Fibroblast of skin of abdomen (primary cell): ENCODE measurements at places on chromosomes 1 and 21.

- DNase-seq = peak; percentile 10
Observed at GRCh38 chr1:57910782-57911181, 486.9 kb upstream of the DAB1 start.

DNA sequence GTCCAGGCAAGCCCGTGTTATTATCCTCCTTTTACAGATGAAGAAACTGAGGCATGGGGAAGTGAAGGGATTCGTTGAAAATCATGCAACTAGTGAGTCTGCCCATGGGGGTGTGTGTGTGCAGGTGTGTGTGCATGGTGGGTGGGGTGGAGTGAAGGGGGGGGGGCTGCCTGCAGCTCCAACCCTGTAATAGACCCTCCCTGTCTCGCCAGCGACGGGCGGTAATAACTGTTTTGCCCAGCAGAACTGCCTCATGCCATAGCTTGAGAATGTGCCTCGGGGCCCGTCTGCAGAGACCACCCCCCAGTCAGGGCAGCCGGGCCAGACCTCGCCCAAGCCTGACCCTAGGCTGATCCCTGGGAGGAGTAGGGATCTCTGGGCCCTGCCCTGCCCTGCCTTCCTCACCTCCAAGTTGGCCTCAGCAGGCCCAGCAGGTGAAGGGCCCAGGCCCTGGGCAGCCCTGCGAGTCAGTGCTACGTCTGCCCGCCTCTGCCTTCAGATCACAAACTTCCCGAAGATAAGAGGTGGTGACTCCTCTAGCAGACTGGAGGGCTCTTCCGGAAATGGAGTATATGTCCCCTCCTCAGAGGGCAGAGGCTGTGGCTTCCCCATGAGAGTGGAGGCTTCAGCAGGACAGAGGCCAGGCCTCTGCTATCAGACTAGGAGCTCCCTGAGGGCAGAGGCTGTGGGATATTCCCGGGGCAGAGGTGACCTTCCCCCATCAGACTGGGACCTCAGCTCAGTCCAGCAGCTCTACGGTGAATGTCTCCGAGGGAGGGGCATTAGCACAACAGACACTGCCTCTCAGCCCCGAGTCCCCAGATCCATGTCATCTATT, 15.7 kb upstream of the EPHA2 start:
- DNase-seq = no peak

DNA sequence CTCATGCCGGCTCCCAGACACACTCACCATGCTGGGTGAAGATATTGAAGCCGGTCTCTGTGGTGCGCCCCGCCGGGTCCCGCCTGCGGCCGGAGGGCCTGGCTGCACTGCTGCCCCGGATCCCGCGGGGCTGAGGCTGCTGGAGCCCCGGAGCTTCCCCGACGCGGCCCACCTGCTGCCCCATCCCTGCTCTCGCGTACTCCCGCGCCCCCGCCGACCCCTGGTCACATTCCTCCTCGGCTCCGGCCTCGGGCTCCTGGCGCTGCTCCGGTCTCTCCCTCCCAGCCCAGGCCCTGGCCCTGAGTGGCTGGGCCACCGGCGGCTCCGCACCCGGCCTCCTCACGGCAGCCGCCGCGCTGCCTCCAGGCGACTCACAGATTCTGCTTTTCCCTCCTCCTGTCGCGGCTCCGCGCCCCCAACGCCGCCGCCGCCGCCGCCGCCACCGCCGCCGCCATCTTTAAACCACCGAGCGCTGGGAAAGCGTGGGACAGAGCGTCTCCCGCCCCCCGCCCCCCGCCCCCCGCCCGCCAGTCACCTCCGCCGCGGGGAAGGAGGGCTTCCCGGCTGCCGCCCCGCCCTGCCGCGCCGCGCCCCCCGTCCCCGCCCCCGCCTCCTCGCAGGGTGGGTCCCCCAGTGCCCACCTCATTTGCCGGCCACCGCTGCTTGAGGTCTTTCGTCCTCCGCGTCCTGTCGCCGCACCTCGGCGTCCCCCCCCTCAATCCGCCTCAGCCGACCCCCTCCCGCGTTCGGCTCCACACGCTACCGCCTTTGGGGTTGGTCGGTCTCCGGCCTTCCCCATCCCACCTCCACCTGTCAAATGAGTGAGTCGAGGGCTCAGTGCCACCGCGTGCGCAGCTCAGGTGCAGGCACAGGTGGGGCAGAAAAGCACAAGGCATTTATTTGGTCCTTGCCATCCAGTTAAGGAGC, at the start of gene ABL2:
Gene ABL2, minus strand, starts transcription at position 464 of the 927 bp plus-strand sequence. Its CDS starts 280 bp downstream, at position 184.
- DNase-seq = peak; percentile 54

DNA sequence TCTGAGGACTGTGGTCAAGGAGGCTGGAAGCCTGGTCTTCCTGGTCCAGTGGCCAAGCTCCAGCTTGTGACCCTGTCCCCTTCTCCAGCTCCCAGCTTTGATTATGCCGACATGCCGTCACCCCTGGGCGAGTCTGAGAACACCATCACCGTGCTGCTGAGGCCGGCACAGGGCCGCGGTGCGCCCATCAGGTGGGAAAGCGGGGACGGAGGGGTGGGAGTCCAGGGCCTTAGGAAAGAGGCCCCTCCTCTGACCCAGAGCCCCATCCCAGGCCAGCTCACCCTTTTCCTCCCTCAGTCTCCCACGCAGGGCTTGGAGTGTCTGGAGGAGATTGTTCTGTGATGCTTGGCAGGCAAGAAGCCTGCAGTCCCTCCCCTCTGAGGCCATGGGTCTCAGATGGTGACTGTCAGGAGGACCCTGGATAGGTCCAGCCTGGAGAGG, 43.6 kb downstream of the PTPRU start:
- DNase-seq = no peak

DNA sequence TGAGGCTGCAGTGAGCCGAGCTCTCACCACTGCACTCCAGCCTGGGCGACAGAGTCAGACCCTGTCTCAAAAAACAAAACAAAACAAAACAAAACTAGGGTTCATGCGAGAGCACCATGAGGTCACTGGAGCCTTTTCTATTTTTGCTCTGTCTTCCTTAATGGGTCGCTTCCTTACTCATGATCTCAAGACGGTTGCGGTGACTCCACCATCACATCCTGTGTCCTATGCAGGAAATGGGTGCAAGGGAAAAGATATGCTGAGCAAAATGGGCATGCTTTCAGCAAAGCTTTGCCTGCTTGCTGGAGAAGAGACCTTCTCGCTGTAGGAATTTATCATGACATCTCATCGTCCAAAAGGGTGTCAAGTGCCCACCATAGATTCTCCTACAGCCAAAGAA, 36.4 kb downstream of the WNT9A start:
- no peak for DNase-seq

GRCh38 chr1:23791516-23792047, 637 bp downstream of the LYPLA2 start:
- DNase-seq = no peak

DNA sequence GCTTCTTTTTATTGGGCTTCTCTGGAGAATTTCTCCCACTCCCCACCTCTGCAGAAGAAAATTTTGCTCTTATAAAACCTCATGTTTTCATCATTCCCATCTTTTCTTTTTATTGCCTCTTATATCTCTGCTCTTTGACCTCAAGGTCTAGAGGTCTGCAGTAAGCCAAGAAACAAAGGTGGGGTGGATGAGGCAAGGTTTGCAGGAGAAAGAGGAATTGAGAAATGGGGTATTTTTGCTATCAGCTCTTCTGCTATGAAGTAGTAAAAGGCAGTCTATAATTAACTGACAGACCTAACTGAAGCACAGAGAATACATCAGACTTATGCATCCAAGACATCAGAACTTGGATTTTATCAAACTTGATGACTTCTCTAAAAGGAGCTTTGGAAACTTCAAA, 22.9 kb downstream of the SYT11 start:
- DNase-seq = no peak

DNA sequence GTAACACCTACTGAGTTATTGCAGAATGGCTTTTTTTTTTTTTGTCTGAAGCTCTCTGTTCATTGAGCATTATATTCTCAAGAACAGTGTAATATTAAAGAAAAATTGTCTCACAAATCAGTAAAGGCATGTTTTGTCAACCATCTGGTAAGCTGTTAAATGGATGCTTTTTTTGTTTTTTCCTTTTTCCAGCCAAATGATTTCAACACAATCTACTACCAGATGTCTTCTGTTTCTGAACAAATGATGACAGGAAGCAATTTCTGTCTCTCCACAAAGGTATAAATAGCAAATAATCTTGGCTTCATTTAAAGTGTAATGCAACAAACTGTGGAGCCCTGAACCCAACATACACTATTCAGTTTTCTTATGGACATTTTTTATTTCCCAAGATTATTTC, 78.6 kb upstream of the RGS2 start:
- DNase-seq = peak; percentile 27

- no peak for DNase-seq
Observed at GRCh38 chr1:109228167-109228566, 14.4 kb downstream of the SARS1 start.

GRCh38 chr1:47663286-47663685, 225.4 kb downstream of the FOXD2 start:
- no peak for DNase-seq

- no peak for DNase-seq
Observed at GRCh38 chr1:116879478-116880133, 30.1 kb upstream of the PTGFRN start.

GRCh38 chr21:34129901-34130715, 56.7 kb downstream of the MRPS6 start:
- DNase-seq = peak; percentile 38

DNA sequence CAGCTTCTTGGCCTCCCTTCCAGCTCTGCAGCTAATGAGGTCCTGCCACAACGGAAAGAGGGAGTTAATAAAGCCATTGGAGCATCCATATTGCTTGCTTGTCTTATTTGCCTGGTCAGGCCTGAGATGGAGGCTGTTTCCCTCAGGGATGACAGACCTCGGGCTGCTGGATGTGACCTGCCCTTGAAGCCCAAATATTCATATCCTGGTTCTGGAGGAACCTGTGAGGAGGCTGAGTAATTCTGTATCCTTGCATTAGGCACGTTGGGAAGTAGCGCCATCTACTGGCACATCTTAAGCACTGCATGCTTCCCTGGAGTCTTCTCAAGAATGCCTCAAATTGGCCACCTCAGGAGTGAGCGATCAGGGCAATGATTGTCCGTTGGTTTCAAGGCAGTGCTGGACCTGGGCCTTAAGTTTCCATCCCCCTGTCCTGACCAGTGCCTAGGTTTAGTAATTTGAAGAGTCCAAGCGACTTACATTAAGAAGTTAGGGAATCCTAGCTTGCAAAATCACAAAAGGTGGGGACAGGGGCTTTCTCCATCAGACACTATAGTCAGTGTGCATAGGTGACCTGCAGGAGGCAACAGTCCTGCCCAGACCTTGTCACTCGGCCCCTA, 13.8 kb upstream of the NASP start:
- peak; percentile 63 for DNase-seq

GRCh38 chr1:28482138-28482537, 23.7 kb upstream of the RCC1 start:
- DNase-seq = no peak

- no peak for DNase-seq
Observed at GRCh38 chr1:51976846-51977602, 13.5 kb downstream of the RAB3B start.
